ENCODE measurements at places on chromosomes 3 and 15. TPM values are rescaled to one million over a fixed set of nuclear protein-coding genes. Genes with fewer than 3 reads are reported as not detected.

GRCh38 chr3:32399030-32399620, 7.5 kb downstream of the CMTM7 start:
- no peak for DNase-seq

DNA sequence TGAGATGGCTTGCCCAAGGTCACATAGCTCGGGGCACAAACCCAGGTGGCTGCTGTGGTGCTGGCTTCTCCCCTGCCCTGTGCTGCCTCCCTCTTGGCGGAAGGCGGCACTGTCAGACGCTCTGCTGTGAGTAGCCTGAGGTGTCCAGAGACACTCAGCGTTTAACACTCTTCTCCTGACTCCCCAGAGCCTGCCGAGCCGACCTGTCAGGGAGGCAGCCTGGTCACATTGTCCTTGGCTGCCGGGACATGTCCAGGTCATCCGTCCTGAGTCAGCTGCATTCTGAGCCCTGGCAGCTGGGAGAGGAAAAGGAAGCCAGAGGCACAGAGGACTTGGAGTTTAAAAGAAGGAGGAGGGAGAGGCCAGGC, 4.7 kb downstream of the LMAN1L start:
- no peak for DNase-seq

GRCh38 chr3:28576614-28577200, 228.1 kb upstream of the AZI2 start:
- no peak for DNase-seq

- DNase-seq: peak; percentile 3
These were observed 52.8 kb upstream of the DGKG start for GRCh38 chr3:186414735-186415419.

GRCh38 chr15:101250341-101250831, 1.5 kb downstream of the CHSY1 start:
- DNase-seq: peak; percentile 60

DNA sequence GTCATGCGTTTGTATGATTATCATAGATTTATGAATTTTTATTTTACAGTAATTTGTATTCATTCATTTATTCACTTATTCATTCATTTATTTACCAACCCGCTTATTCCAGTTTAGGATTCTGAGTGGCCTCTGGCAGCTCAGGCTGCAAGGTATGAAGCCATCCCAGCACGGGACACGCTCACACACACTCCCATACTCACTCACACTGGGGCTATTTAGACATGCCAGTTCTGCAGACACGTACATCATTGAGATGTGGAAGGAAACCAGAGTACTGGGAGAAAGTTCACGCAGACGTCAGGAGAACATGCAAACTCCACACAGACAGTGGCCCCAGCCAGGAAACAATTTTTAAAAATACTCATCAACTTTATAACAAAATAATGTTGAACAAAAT, 5.1 kb downstream of the CDIN1 start:
- no peak for DNase-seq

DNA sequence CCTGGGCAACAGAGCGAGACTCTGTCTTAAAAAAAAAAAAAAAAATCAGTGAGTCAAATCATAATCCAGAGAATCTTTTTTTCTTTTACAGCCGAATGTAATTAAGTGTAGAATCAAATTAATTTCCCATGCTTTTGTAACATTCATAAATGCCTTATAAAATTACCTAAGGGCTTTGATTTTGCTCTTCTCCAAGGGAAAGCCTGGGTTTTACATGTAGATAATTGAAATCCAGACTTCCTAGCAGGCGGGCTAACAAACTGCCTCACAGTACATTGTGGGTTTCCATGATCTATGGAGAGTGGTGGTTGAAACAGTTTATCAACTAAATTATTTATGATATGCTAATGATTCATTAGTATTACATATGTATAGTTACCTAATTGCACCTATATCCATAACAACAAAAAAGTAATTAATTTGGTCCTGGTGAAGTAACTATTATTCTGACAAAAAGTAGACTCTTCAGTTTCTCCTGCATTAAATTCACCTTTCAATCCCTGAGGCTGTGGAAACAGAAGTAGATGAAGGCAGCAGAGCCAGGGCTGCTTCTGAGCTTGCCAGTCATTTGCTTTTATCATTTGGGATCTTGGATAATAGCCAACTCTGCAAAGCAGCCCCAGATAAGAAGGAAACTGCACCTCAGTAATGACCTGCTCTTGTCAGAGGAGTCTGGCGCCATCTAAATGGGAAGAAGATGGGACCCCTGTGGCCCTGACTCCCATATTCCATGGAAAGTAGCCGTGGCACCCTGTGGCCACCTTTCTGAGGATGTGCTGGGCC, 9.5 kb downstream of the CCR9 start:
- no peak for DNase-seq

DNA sequence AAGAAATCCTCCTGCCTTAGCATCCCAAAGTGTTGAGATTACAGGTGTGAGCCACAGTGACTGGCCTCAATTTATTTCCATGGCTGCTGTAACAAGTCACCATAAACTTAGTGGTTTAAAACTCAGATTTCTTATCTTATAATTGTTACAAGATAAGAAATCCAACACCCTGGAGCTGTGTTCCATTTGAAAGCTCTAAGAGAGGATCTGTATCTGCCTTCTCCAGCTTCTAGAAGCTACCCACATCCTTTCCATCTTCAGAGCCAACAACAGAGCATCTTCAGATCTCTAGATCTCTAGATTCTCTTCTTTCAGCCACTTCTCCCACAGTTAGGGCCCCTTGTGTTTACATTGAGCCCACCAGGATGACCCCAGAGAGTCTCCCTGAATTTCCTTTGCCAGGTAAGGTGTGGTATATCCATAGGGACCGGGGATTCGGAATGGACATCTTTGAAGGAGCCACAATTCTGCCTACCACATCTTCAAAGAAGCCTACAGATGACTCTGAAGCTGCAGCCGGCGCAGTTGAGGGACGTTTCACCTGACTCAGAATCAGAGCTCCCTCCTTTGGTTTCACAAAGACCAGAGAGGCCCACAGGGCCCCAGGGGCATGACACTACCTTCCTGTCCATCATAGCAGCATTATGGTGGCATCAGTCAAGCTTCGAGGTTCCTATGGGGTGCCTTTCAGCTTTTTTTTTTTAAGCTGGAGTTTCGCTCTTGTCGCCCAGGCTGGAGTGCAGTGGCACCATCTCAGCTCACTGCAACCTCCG, 87.0 kb upstream of the IGF1R start:
- no peak for DNase-seq

DNA sequence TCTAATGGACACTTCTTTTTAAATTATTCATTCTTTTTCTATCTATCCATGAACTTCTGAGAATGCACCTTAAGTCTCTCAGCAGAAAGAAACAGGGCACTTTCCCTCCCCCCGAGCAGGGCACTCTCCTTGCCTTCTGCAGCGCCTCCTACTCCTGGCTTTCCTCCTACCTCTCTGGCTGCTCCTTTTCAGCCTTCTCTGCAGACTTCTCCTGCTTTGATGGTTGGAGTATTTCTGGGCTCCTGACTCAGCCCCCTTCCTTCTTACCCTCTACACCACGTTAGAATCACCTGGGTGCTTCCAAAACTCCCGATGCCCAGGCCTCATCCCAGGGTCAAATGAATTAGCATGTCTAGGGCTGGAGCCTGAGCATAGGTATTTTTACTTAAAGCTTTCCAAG, 3.4 kb downstream of the SCN5A start:
- no peak for DNase-seq

DNA sequence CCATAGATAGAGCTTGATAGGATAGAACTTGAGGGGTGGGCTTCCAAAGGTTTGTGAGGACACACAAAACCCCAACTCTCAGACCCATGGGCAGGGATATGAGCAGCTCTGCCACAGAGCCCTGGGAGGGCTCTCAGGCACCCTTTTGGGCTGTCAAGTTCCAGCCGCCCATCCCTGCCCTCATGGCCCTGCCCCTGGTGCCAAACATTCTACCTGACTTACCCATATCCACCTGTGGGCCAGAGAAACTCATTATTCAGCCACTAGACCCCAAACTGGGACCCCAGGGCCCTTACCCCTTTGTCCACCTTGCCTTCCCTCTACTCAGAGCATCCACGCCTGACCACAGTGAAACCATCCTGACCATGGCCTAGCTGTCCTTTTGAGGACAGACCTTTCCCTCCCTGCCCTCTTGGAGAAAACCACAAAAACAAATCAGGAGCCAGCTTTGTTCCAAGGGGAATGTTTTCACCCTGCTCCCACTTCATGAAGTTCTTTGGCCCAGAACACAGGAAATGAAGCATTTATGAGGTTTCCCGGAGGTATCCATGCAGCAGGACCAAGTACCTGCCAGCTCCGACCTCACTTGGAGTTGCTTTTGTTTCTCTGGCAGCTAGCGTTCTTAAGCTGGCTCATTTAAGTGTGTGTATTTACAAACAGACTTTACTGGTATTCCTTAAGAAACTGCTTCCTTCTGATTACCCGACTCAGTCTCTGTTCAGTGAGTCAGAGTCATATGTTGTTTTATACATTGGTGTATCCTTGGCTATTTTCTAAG, 34.2 kb upstream of the GALNT15 start:
- DNase-seq: peak; percentile 75

GRCh38 chr15:66711260-66711659, 9.2 kb downstream of the SMAD6 start:
- DNase-seq: no peak

GRCh38 chr3:168061332-168061996, 34.3 kb downstream of the GOLIM4 start:
- DNase-seq: no peak

DNA sequence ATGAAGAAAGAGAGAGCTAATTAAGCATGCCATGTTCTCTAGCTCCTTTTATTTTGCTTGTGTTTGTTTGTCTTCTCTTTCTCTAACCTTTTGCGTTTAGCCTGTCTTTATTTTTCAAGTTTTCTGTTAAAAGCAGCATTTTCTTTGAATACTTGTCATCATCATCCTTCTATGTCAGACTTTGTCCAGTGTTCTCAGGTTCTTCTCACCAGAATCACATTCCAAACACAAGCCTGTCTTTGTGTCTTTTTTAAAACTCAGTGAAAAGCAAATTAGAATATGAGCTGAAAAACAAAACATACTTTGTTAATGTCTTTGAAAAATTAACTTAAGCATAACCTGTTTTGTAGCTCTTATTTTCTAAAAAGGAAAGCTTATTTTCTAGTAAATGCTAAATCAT, 62.4 kb downstream of the LEKR1 start:
- DNase-seq: no peak

DNA sequence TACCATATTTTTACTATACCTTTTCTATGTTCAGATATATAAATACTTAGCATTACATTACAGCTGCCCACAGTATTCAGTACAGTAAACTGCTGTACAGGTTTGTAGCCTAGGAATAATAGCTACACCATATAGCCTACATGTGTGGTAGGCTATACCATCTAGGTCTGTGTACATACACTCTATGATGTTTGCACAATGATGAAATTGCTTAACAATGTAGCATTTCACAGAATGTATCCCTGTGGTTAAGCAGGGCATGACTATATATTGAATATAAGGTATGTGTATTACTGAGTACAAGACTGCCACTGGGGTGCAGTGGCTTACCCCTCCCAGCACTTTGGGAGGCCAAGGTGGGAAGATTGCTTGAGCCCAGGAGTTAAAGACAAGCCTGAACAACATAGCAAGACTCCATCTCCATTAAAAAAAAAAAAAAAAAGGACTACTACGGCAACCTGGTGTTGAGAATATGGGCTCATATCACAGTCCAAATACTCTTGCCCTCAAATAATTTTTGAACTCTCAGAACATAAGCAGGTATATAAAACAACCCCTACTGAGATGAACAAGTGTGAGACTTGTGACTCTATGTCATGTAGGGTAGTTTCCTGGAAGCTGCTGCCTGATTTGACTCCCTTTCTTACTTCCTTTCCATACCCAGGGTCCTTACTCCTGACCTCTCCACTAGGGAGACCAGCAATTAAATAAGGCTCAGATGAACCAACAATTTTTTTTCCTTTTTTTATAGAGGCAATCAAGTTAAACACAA, 4.8 kb downstream of the PPP1R14D start:
- DNase-seq: no peak

- no peak for DNase-seq
These were observed 267.5 kb downstream of the PDCD6IP start for GRCh38 chr3:34065901-34066300.

DNA sequence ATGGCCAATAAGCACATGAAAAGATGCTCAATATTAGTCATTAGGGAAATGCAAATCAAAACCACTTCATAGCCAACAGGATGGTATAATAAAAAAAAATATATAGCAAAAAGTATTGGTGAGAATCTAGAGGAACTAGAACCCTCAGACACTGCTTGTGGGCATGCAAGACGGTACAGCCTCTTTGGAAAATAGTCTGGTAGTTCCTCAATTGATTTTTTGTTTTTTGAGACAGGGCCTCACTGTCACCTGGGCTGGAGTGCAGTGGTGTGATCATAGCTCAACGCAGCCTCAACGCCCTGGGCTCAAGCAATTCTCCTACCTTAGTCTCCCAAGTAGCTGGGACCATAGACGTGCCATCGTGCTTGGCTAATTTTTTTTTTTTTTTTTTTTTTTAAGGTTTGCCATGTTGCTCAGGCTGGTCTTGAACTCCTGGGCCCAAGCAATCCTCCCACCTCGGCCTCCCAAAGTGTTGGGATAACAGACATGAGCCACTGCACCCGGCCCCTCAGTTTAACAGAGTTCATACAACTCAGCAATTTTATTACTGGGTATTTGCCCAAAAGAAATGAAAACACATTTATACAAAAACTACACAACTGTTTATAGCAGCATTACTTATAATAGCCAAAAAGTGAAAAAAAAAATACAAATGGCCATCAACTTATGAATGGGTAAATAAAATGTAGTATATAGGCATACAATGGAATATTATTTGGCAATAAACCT, 5.1 kb downstream of the PRC1 start:
- no peak for DNase-seq

DNA sequence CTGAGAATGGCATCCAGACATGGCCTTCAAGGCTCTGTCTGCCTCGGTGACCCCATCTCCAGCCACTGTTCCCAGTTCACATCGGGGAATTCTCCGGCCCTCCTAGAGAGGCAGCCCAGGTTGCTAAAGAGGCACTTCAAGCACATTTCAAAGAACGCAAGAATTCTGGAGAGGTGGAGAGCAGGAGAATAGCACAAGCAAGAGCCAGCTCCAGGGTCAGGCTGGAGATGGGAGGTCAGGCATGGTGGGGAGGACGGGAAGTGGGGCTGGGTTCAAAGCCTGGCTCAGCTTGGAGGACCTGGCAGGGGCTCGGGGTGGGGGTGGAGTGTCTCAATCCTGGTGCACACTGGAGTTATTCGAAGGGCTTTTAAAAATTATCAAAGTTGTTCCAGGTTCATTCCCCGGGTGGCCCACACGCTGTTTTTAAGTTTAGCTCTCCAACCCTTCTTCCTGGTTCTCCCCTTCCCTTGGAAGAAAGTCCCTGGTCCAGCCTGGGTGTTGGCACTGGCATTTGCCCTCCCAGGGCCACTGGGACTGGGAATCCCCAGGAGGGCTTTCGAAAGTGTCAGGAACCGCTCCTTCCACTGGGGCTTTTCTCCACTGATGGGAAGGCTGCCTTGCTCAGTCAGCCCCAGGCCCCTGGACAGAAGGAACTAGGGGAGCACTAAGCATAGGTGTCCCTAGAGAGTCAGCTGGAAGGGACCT, 35.8 kb downstream of the ZNF710 start:
- DNase-seq: no peak

PLCL2 gene
- 9.3 TPM for total RNA-seq

EHHADH gene
- total RNA-seq: 3.1 TPM

AMIGO3 gene
- 4.0 TPM for total RNA-seq

CLSTN2 gene
- total RNA-seq: 0.05 TPM

MINAR1 gene
- total RNA-seq: 0.38 TPM

RAP2B gene
- 20.9 TPM for total RNA-seq

FES gene
- 0.16 TPM for total RNA-seq

SACM1L gene
- total RNA-seq: 25.2 TPM

GOLGA6A gene
- total RNA-seq: not detected

MELTF gene
- total RNA-seq: 8.2 TPM

ABHD2 gene
- 20.9 TPM for total RNA-seq

PPM1L gene
- total RNA-seq: 0.24 TPM

SNTN gene
- total RNA-seq: not detected

GPR87 gene
- 0.29 TPM for total RNA-seq
